ENCODE measurements at places on chromosomes 7 and 10. TPM values are rescaled to one million over a fixed set of nuclear protein-coding genes. Genes with fewer than 3 reads are reported as not detected.

GRCh38 chr7:140571538-140572122 lies 69.0 kb downstream of the DENND2A start:
- no peaks in the 10 kb centered on the region for H3K36me3 ChIP-seq
- H3K27ac ChIP-seq = no peak overlapping the region
- no peak overlapping the region for H3K4me3 ChIP-seq
- peaks cover 11% of the 10 kb centered on the region for H3K27me3 ChIP-seq
- H3K4me1 ChIP-seq = no peaks in the 10 kb centered on the region
- no peak for DNase-seq

GRCh38 chr7:96426027-96426426 lies 104.1 kb upstream of the SLC25A13 start:
- DNase-seq = no peak
- no peak overlapping the region for H3K4me3 ChIP-seq
- peaks cover 23% of the 10 kb centered on the region for H3K4me1 ChIP-seq
- H3K27me3 ChIP-seq = peaks cover 15% of the 10 kb centered on the region
- H3K27ac ChIP-seq = no peak overlapping the region

Gene NPC1L1
- not detected for total RNA-seq

Gene AUTS2
- total RNA-seq = 15.2 TPM

Gene AEBP1
- total RNA-seq = 13.0 TPM

DNA sequence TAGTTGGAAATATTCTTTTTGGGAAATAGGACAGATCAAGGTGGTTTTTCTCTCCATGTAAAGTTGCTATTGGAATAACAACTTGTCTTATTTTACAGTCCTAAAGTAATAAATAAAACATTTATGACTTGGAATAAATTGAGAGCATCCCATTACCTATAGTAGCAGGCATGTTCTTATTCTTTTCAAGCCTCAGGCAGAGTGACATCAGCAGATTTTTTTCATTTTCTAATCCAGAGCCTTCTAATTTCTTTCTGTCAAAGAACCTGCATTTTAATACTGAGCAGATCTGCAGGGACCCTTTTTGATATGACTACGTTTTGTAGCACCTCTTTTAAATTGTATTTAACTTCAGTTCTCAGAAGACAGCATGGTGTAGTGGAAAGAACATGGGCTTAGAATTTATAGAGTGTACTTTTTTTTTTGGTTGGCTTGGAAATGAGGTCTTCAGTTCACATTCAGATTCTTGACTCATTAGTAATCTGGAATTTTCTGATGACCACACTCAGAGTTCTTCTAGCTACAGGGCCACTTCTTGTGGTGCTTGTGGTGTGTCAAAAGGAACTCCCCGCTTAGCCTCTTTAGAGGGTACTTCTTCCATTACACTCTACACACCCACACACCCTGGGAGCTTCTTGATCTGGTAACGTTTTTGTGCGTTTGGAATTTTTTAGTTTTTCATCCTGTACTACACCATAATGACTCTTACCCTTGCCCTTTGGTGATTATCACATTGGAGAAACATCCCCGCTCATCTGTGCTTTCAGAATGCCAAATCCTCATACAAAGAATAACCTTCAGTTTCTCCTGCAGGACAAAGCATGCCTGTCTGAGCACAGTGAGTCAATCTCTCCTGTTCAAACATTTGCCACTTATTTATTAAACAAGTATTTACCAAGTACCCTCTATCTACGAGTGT lies 34.6 kb downstream of the AGK start:
- H3K4me3 ChIP-seq = no peak overlapping the region
- no peaks in the 10 kb centered on the region for H3K27me3 ChIP-seq
- no peak for DNase-seq
- peak overlapping the region; percentile 23 for H3K27ac ChIP-seq
- peaks cover 36% of the 10 kb centered on the region for H3K4me1 ChIP-seq
- H3K36me3 ChIP-seq = peaks cover 36% of the 10 kb centered on the region

DNA sequence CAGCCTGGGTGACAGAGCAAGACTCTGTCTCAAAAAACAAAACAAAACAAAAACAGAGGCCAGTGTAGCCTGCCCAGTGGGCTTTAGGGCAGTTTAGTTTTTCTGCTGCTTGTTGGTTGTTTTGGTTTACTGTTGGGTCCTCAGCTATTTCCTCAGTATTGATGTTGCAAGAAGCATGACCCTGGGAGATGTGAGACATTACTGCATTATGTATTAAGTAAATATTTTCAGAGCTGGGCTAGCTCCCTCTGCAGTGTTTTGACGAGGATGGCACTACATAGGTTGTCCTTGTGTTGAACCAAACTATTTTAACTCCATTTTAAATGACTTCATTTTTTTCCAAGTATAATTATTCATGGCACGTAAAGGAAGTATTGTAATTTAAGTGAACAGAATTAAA lies 4.8 kb downstream of the AKAP9 start:
- H3K4me3 ChIP-seq = no peak overlapping the region
- H3K27me3 ChIP-seq = no peaks in the 10 kb centered on the region
- peaks cover 22% of the 10 kb centered on the region for H3K4me1 ChIP-seq
- peaks cover 14% of the 10 kb centered on the region for H3K36me3 ChIP-seq
- no peak overlapping the region for H3K27ac ChIP-seq
- DNase-seq = no peak

DNA sequence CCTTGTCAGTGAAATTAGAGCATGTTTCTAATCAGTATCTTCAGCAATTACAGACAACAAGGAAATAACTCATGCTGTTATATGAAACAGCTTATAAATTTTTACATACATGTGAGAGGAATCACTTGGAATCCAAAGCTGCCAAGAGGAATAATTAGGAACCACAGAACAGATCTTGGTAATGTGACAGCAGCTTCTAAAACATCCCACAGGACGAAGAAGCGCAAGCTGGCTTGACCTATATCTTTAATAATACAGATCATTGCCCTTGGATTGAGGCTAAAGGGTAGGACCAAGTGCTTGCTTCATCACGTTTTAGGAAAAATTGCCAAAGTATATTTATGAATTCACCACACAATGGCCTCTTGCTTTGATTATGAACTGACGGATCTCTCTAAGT lies 869.8 kb downstream of the LRMDA start:
- H3K4me3 ChIP-seq = no peak overlapping the region
- no peak for DNase-seq
- H3K4me1 ChIP-seq = no peaks in the 10 kb centered on the region
- no peaks in the 10 kb centered on the region for H3K27me3 ChIP-seq
- H3K27ac ChIP-seq = no peak overlapping the region
- no peaks in the 10 kb centered on the region for H3K36me3 ChIP-seq

Gene MRLN
- not detected for total RNA-seq

Gene GPAM
- 7.1 TPM for total RNA-seq

Gene SPDYE2B
- total RNA-seq = not detected

Gene GNAT3
- total RNA-seq = not detected

- peaks cover 6% of the 10 kb centered on the region for H3K27me3 ChIP-seq
- no peak overlapping the region for H3K4me3 ChIP-seq
- peaks cover 5% of the 10 kb centered on the region for H3K4me1 ChIP-seq
Measured at GRCh38 chr7:96786261-96786997, 76.8 kb upstream of the SEM1 start.

- no peak for DNase-seq
- H3K4me3 ChIP-seq = no peak overlapping the region
- no peaks in the 10 kb centered on the region for H3K4me1 ChIP-seq
- H3K36me3 ChIP-seq = no peaks in the 10 kb centered on the region
- no peak overlapping the region for H3K27ac ChIP-seq
Measured at GRCh38 chr7:76142861-76143260, 58.8 kb upstream of the SRRM3 start.

Gene HMX3
- total RNA-seq = not detected

- no peak for DNase-seq
- H3K27me3 ChIP-seq = peaks cover 8% of the 10 kb centered on the region
- no peaks in the 10 kb centered on the region for H3K36me3 ChIP-seq
- no peak overlapping the region for H3K4me3 ChIP-seq
Measured at GRCh38 chr7:22842383-22842941, 19.8 kb upstream of the TOMM7 start.

DNA sequence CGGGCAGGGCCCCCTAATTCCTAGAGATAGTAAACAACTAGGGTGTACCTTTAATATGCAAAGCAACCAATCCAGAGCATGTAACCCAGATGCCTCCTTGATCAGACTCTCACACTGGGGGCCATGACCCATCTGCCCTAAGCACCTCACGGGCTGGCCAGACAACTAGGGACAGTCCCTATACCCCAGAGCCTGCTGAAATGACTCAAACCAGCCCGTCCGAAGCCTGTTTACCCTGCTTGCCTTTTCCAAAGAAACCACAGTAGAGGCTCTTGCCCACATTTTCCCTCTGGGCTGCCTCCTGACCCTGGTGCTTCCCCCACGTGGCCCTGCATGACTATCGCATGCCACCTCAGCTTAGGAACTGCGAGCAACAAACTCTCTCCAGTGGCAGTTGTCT lies 46.2 kb downstream of the RGS10 start:
- peaks cover 90% of the 10 kb centered on the region for H3K4me1 ChIP-seq
- H3K27ac ChIP-seq = peak overlapping the region; percentile 77
- H3K4me3 ChIP-seq = no peak overlapping the region
- peaks cover 53% of the 10 kb centered on the region for H3K36me3 ChIP-seq
- H3K27me3 ChIP-seq = no peaks in the 10 kb centered on the region
- no peak for DNase-seq

Gene NEBL
- total RNA-seq = not detected

DNA sequence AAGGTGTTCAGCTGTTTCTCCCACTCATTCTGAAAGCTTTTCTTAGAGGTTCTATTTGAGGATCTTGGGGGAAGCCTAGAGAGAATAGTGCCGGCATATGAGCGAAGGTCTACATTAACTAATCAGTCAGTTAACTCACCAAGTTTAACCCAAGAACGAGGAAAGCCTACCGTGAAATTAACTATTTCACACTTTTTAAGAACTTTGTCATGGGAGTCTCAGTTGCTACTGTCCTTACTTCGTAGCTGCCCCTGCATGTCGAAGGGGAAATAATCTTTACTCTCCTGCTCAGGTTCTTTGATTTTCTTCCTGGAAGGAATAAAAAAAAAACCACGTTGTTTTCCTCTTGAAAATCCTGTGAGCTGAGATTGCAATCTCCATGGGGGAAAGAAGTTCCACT lies 115.1 kb downstream of the FRMD4A start:
- H3K4me3 ChIP-seq = no peak overlapping the region
- H3K27ac ChIP-seq = no peak overlapping the region
- no peaks in the 10 kb centered on the region for H3K36me3 ChIP-seq
- DNase-seq = no peak
- peaks cover 8% of the 10 kb centered on the region for H3K27me3 ChIP-seq
- no peaks in the 10 kb centered on the region for H3K4me1 ChIP-seq

GRCh38 chr7:151261529-151261928 lies 13.0 kb upstream of the SMARCD3 start:
- H3K27me3 ChIP-seq = peaks cover 5% of the 10 kb centered on the region
- H3K4me3 ChIP-seq = no peak overlapping the region
- no peaks in the 10 kb centered on the region for H3K4me1 ChIP-seq
- no peak for DNase-seq

Gene FXYD4
- not detected for total RNA-seq

Gene TDRD1
- not detected for total RNA-seq

- no peak overlapping the region for H3K4me3 ChIP-seq
- peaks cover 11% of the 10 kb centered on the region for H3K4me1 ChIP-seq
Measured at GRCh38 chr10:62992145-62992721, 140.9 kb upstream of the NRBF2 start.

Gene DNAH11
- 0.91 TPM for total RNA-seq

Gene ITGB8
- total RNA-seq = not detected

DNA sequence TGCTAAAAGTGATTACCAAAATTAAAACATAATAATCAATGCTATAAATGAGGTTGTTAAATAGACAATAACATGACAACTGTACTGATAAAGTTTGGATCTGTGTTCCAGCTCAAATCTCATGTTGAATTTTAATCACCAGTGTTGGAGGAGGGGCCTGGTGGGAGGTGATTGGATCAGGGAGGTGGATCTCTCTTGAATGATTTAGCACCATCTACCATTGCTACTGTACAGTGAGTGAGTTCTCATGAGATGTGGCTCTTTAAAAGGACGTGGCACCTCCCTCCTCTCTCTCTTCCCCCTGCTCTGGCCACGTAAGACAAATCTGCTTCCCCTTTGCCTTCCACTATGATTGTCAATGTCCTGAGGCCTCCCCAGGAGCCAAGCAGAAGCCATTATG lies 77.5 kb downstream of the HTR5A start:
- DNase-seq = no peak
- H3K4me3 ChIP-seq = no peak overlapping the region
- peaks cover 10% of the 10 kb centered on the region for H3K27me3 ChIP-seq
- H3K27ac ChIP-seq = no peak overlapping the region
- H3K36me3 ChIP-seq = no peaks in the 10 kb centered on the region

- H3K4me1 ChIP-seq = peaks cover 15% of the 10 kb centered on the region
- H3K4me3 ChIP-seq = no peak overlapping the region
- no peak overlapping the region for H3K27ac ChIP-seq
- DNase-seq = no peak
- peaks cover 35% of the 10 kb centered on the region for H3K27me3 ChIP-seq
- H3K36me3 ChIP-seq = no peaks in the 10 kb centered on the region
Measured at GRCh38 chr10:101452176-101452575, 98.2 kb downstream of the BTRC start.

Gene C10orf67
- total RNA-seq = not detected

DNA sequence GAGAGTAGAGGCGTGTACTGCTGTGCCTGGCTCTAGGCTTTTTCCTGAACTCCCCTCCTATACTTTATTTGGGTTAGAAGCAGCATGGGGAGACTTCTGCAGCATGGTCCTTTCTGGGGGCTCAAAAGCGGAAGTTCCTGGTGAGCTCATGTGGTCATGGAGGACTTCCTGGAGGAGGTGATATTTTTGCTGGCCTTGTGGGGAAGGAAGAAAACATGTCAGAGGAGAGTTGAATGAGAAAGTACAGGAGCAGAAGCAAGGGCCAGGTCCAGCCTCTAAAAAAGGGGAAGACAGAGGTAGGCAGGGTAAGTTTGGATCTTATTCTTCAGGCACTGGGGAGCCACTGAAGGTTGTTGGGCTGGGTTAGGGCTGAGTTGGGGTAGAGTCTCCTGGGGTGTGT lies 45.5 kb downstream of the CASTOR2 start:
- no peaks in the 10 kb centered on the region for H3K36me3 ChIP-seq
- no peaks in the 10 kb centered on the region for H3K27me3 ChIP-seq
- peaks cover 5% of the 10 kb centered on the region for H3K4me1 ChIP-seq
- no peak for DNase-seq
- H3K4me3 ChIP-seq = no peak overlapping the region

DNA sequence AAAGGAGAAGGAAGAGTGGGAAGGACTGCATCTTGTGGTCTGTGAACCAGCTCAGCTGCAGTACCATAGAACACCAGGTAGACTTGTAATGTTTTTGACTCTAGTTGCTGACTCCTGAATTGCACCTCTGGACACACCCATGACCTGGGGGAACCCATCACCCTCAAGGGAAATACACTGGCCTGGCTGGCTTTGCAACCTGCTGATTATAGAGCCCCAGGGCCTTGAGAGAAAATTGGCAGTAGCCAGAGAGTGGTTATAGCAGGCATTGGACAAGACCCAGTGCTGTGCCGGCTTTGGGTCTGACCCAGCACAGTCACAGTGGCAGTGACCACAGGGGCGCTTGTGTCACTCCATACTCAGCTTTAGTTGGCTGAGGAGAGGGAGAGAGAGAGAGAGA lies 902.3 kb downstream of the GRID1 start:
- DNase-seq = no peak
- H3K4me1 ChIP-seq = no peaks in the 10 kb centered on the region
- H3K4me3 ChIP-seq = no peak overlapping the region
- no peaks in the 10 kb centered on the region for H3K27me3 ChIP-seq

All from activated CD8-positive, alpha-beta T cell treated with anti-CD3 and anti-CD28 coated beads, Interleukin-2, amount 10 ng/mL, durations not matched to agents 7 days and 5 days (primary cell).